ENCODE measurements at places on chromosomes 13 and 19. TPM values are rescaled to one million over a fixed set of nuclear protein-coding genes. Genes with fewer than 3 reads are reported as not detected.
A peak's percentile ranks its signal among the peaks of the same experiment; 100 is the strongest.

GRCh38 chr19:40519352-40520322 is 52.8 kb downstream of the SPTBN4 start:
- H3K4me1 ChIP-seq = peaks cover under 1% of the 10 kb centered on the region
- H3K27me3 ChIP-seq = peaks cover 10% of the 10 kb centered on the region
- peak overlapping the region; percentile 3 for H3K27ac ChIP-seq
- peak overlapping the region; percentile 73 for H3K4me3 ChIP-seq

MCEMP1 gene
- total RNA-seq = not detected

GRCh38 chr13:99610702-99611289 is 109.5 kb downstream of the TM9SF2 start:
- H3K27ac ChIP-seq = no peak overlapping the region
- H3K4me1 ChIP-seq = peaks cover under 1% of the 10 kb centered on the region
- H3K27me3 ChIP-seq = peaks cover 7% of the 10 kb centered on the region
- no peak overlapping the region for H3K4me3 ChIP-seq
- no peak for DNase-seq

- peaks cover 4% of the 10 kb centered on the region for H3K4me1 ChIP-seq
- H3K36me3 ChIP-seq = peaks cover 5% of the 10 kb centered on the region
- no peak for DNase-seq
These were observed at the start of gene CEACAM1 for GRCh38 chr19:42528354-42529247. Gene CEACAM1, minus strand, starts transcription at chr19:42528481. Its CDS starts 107 bp downstream, at chr19:42528374.

DNA sequence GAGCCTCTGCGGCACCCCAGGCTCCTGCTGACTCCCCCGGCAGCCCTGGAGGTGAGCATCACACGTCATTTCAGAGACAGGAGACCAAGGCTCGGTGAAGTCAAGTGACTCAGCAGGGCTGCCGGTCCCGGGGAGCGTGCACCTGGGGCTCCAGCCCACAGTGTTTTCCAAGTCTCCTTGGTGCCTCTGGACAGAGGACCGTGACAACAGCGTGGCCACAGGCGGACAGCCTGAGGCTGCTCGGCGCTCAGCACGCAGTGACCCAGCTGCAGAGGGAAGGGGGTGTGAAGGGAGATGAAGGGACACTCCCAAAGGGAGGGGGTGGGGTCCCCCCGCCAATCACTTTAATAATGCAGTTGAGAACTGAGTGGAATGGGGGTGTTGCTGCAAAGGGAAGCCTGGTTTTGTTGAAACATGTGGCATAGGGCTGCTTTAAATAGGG is 17.5 kb upstream of the ASPDH start:
- no peak overlapping the region for H3K27ac ChIP-seq
- peaks cover 2% of the 10 kb centered on the region for H3K27me3 ChIP-seq
- H3K4me3 ChIP-seq = no peak overlapping the region
- no peaks in the 10 kb centered on the region for H3K4me1 ChIP-seq
- DNase-seq = no peak

DNA sequence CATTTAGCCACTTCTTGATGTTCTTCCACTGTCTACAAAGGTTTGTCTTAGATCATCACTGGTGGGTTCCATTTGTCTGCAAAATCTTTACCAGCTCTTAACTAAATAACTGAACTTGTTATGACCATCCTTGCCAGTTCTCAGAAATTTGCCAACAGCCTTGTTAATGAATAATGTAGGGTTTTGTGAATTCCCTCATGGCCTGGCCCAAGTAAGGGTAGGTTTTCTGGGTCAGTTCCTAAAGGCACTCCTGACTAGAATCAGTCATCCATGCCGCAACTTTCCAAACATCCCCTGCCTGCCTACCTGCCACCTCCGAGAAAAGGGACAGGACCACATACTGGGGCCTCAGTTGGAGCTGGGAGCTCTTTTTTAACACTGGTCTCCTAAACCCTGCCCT is 4.0 kb downstream of the COL4A1 start:
- peaks cover 31% of the 10 kb centered on the region for H3K4me1 ChIP-seq
- peaks cover 13% of the 10 kb centered on the region for H3K27me3 ChIP-seq
- H3K36me3 ChIP-seq = no peaks in the 10 kb centered on the region
- H3K4me3 ChIP-seq = no peak overlapping the region

DNA sequence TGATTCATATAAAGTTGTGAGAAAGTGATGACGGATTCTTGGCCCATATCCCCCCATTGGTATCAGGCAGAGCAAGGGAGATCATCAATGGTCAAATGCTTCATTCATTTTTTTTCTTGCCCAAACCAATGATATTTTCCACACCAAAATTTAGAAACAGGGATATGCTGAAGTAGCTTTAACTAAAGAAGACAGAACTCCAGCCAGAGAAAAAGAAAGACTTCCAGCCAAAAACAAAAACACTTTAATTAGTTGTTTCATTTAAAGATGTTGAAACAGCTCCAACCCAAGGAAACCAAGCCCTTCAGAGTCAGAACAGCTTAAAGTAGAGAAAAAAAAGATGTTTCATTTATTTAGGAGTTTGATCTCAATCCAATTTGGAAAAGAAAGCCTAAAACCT is 358.9 kb upstream of the NBEA start:
- H3K36me3 ChIP-seq = no peaks in the 10 kb centered on the region
- no peak overlapping the region for H3K27ac ChIP-seq
- no peak for DNase-seq
- H3K4me3 ChIP-seq = no peak overlapping the region
- H3K4me1 ChIP-seq = no peaks in the 10 kb centered on the region

DNA sequence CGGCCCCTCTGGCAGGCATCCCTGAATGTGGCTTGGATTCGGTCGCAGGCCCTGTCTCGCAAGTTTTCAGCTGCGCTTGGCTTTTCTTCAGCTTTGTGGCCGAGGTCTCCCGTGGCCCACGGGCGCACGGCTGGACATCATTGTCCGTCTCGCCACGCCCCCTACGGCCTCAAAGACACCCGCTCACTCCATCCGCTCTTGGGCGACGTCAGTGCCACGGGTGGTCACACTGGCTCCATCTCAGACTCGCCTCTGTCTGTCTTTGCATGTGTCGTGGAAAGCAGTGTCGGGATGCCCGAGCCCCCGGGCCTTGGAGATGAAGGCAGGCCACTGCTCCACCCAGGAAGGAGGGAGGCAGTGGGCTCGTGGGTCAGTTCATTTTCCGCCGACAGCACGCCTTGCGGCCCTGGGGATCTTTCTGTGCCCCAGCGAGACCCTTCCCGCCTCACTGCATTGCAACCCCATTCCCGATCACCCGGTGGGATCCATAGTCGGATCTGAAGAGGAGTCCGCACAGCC is 51.0 kb downstream of the ZNF146 start:
- no peak overlapping the region for H3K27ac ChIP-seq
- H3K36me3 ChIP-seq = peaks cover 29% of the 10 kb centered on the region

NEK5 gene
- total RNA-seq = not detected

DNA sequence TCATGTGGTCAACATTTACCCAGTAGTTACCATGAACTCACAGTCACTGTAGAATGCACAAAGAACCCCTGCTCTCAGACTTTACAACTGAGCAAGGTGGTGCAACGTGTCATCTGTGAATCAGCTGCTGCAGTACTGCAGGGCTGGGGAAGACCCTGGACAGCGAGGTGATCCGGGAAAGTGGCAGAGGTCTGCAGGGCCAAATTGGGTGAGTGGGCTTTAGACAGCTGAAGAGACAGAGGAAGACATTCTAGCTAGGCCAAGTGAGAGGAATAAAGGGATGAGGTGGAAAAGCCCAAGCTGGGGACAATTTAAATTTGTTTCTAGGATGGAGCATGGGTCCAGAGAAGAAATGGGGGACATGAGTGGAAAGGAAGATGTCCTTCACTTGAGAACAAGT is 270.5 kb downstream of the DCLK1 start:
- H3K27ac ChIP-seq = no peak overlapping the region
- H3K27me3 ChIP-seq = peaks cover 4% of the 10 kb centered on the region

GRCh38 chr19:10760273-10760944 is 42.5 kb downstream of the DNM2 start:
- H3K36me3 ChIP-seq = peaks cover 3% of the 10 kb centered on the region
- peaks cover 22% of the 10 kb centered on the region for H3K4me1 ChIP-seq
- peak overlapping the region; percentile 23 for H3K4me3 ChIP-seq
- no peak for DNase-seq
- peak overlapping the region; percentile 78 for H3K27ac ChIP-seq

DNA sequence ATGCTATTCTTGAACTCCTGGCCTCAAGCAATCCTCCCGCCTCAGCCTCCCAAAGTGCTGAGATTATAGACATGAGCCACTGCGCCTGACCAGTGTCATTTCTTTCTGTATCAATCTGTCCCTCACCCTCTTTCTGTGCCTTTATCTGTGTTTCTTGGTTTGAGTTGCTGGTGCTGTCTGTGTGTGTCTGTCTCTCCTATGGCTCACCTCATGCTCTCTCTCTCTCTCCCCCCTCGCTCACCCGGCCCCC is 9.9 kb downstream of the IRF2BP1 start:
- H3K27ac ChIP-seq = no peak overlapping the region
- peaks cover 10% of the 10 kb centered on the region for H3K27me3 ChIP-seq
- no peak for DNase-seq
- peak overlapping the region; percentile 65 for H3K4me3 ChIP-seq
- peaks cover 12% of the 10 kb centered on the region for H3K4me1 ChIP-seq

- peaks cover 4% of the 10 kb centered on the region for H3K27me3 ChIP-seq
- H3K27ac ChIP-seq = no peak overlapping the region
- no peaks in the 10 kb centered on the region for H3K36me3 ChIP-seq
These were observed 15.8 kb downstream of the ARRDC2 start for GRCh38 chr19:18023622-18024251.

DNA sequence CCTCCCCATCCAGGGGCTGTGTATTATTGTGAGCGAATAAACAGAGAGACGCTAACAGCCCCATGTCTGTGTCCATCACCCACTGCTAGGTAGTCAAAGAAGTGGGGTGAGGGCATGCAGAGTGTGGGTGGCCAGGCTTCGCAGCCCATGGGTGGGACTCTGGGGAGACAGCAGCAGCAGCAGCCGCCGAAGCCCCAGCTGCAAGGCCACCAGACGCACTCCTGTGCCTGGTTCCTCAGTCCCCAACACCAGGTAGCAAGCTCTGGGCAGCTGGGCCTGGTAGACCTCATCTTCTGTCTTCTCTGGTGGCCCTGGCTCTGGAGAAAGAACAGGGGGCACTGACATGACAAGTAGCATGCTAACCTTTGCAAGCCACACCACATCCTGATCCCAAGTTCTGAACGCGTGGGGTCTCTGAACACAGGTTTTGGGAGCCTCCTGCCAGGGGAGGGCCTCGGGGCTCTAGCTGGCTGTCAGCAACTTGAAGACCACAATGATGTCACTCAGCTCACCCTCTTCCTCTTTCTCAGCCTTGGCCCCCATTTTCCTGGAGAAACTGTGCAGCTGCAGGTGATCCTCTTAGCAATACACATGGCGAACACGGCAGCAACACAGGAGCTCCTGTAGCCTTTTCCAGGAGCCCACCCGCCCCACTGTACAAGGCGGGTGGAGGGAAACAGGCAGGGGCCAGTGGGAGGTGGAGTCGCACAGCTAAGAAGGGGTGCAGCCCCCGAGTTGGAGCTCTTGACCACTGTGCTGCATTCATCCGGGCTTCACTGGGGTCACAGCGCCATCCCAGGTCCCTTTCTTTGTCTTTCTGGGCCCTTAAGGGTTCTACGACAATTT is 5.8 kb downstream of the FUZ start:
- DNase-seq = no peak
- peaks cover 4% of the 10 kb centered on the region for H3K36me3 ChIP-seq
- no peak overlapping the region for H3K27ac ChIP-seq
- H3K4me1 ChIP-seq = peaks cover 9% of the 10 kb centered on the region

UQCRFS1 gene
- 34.9 TPM for total RNA-seq

PALM gene
- total RNA-seq = 349 TPM

DNA sequence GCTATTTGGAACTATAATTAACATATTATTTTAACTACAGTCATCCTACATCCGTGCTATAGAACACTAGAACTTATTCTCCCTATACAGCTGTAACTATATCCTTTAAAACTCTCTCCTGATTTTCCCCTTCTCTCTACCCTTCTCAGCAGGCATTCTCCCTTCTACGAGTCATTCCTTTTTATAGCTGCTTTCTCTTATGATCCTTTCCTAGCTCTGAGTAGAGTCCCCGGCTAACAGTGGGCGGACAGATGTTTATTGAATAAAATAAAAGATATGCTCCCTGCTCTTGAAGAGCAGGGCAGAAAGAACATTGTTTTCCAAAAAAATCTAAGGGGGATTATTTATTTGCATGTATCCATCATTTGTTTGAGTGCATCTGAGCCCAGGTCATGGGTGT is 246.5 kb upstream of the TMTC4 start:
- no peak for DNase-seq
- peaks cover 2% of the 10 kb centered on the region for H3K4me1 ChIP-seq
- no peaks in the 10 kb centered on the region for H3K27me3 ChIP-seq
- H3K27ac ChIP-seq = no peak overlapping the region
- no peaks in the 10 kb centered on the region for H3K36me3 ChIP-seq

- H3K27me3 ChIP-seq = no peaks in the 10 kb centered on the region
- DNase-seq = no peak
- peaks cover 34% of the 10 kb centered on the region for H3K4me1 ChIP-seq
- no peak overlapping the region for H3K4me3 ChIP-seq
- no peak overlapping the region for H3K27ac ChIP-seq
These were observed 2.8 kb downstream of the RNF113B start for GRCh38 chr13:98174307-98174706.

RDH13 gene
- 17.9 TPM for total RNA-seq

Measured in glutamatergic neuron (in vitro differentiated cells).